ENCODE measurements at places on chromosomes 2 and 18. TPM values are rescaled to one million over a fixed set of nuclear protein-coding genes. Genes with fewer than 3 reads are reported as not detected.

ZNF532 gene
- total RNA-seq = 20.7 TPM

REG3A gene
- not detected for total RNA-seq

CABYR gene
- total RNA-seq = 11.3 TPM

INPP5D gene
- total RNA-seq = 0.49 TPM

MFSD2B gene
- total RNA-seq = 0.24 TPM

All from A549 treated with CpdA at 1 μM for 4 hours (cell line).